Heart right ventricle (tissue), 16 donors: ENCODE measurements at places on chromosomes 12 and 14. TPM values are rescaled to one million over a fixed set of nuclear protein-coding genes. Genes with fewer than 3 reads are reported as not detected.
A peak's percentile ranks its signal among the peaks of the same experiment; 100 is the strongest.

KCNC2 gene
- not detected for total RNA-seq

DNA sequence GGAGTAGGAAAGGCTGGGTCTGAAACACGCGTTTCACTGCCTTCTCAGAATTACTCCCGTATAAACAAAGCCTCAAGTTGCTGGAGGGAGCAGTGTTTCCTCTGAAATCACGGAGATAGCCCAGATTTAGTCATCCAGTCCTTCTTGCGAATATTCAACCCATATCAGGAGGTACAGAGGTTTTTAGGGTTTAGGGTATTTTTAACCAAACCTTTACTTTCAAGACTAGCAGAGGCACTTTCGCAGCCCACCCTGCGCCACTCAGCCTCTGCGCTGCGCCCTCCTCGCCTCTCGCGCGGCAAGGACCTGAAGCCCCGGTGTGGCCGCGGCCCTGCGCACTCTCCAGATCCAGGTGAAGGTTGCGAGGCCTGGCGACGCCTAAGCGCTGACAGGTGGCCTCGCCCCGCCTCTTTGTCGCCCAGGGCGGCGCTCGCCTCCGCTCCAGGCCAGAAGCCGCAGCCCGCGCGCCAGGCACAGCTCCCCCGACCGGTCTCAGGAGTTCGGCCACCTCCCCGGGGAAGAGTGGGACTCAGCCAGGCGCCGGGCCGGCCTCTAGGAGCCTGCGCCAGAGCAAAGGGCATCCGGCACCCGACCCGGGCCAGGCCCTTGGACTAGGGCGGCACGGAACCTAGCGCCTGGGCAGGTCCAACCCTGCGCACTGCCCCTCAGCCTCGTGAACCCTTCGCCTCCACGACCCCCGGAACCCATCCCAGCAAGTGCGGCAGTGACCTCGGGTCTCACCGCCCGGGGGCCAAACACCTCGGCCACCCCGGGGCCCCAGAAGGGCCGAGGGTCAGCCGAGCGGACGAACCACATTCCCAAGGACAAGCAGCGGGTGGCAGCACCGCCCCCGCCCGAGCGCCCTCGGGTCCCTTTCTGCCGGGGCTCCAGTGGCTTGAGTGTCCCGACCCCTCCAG, 1.8 kb upstream of the SAMD4A start:
- H3K4me3 ChIP-seq, result peak overlapping the region; percentile 86
- peak; percentile 80 for DNase-seq
- H3K36me3 ChIP-seq, result no peaks in the 10 kb centered on the region
- peak overlapping the region; percentile 99 for H3K27ac ChIP-seq
- peaks cover 21% of the 10 kb centered on the region for H3K4me1 ChIP-seq

GRCh38 chr14:55545779-55546178, 34.2 kb upstream of the KTN1 start:
- no peaks in the 10 kb centered on the region for H3K27me3 ChIP-seq
- H3K36me3 ChIP-seq, result no peaks in the 10 kb centered on the region
- H3K4me3 ChIP-seq, result no peak overlapping the region
- H3K4me1 ChIP-seq, result no peaks in the 10 kb centered on the region

SRRM4 gene
- total RNA-seq, result 0.28 TPM

GNB3 gene
- 2.9 TPM for total RNA-seq

DNA sequence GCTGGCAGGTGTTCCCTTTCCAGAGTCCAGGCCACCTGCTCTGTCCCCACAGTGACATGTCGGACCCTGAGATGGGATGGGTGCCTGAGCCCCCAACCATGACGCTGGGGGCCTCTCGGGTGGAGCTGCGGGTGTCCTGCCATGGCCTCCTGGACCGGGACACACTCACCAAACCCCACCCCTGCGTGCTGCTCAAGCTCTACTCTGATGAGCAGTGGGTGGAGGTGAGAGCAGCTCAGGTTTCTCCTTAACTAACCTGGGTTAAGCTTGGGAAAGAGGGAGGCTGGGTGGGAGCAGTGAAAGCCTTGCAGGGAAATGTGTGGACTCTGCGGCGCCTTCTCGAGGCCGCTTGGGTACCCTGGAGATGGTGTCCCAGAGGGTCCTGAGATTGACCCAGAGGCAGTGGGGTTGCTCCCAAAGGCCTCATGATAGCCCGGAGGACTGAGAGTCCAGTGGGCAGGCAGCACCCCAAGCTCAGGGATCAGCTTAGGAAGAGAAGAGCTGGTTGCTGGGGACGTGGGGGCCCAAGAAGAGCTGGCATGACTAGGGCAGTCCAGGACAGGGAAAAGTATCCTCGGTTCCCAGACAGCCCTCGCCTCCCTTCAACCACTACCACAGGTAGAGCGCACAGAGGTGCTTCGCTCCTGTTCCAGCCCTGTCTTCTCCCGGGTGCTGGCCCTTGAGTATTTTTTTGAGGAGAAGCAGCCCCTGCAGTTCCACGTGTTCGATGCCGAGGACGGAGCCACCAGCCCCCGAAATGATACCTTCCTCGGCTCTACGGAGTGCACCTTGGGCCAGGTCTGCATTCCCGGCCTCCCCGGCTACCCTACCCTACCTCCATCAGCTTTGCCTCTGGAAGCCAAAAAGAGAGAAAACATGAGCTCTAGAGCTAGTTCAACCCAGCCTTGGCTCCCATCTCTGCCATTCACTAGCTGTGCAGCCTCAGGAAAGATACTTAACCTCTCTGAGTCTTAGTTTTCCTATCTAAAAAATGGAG, 1.8 kb downstream of the CPNE6 start:
- no peak overlapping the region for H3K4me3 ChIP-seq
- no peak for DNase-seq
- no peaks in the 10 kb centered on the region for H3K36me3 ChIP-seq
- H3K27me3 ChIP-seq, result peaks cover 4% of the 10 kb centered on the region

GRCh38 chr14:103443111-103443510, 57.9 kb downstream of the MARK3 start:
- no peaks in the 10 kb centered on the region for H3K27me3 ChIP-seq
- peaks cover 38% of the 10 kb centered on the region for H3K4me1 ChIP-seq
- H3K36me3 ChIP-seq, result no peaks in the 10 kb centered on the region
- no peak overlapping the region for H3K27ac ChIP-seq
- no peak for DNase-seq
- H3K4me3 ChIP-seq, result no peak overlapping the region

- no peak overlapping the region for H3K27ac ChIP-seq
- H3K36me3 ChIP-seq, result no peaks in the 10 kb centered on the region
- H3K4me3 ChIP-seq, result no peak overlapping the region
Measured at GRCh38 chr12:92747151-92747550, 44.4 kb downstream of the PLEKHG7 start.

AMIGO2 gene
- total RNA-seq, result 1.4 TPM

HCAR2 gene
- total RNA-seq, result 0.26 TPM

OTOGL gene
- total RNA-seq, result 0.85 TPM

PAH gene
- total RNA-seq, result not detected

- DNase-seq, result no peak
- no peaks in the 10 kb centered on the region for H3K36me3 ChIP-seq
- H3K27me3 ChIP-seq, result no peaks in the 10 kb centered on the region
- peak overlapping the region; percentile 93 for H3K27ac ChIP-seq
- H3K4me3 ChIP-seq, result peak overlapping the region; percentile 55
- peaks cover 20% of the 10 kb centered on the region for H3K4me1 ChIP-seq
Measured at GRCh38 chr14:100193417-100194357, 34.2 kb upstream of the DEGS2 start.

CFAP54 gene
- 0.35 TPM for total RNA-seq

ADSS1 gene
- total RNA-seq, result 193 TPM

GRCh38 chr12:94553875-94554274, 94.2 kb upstream of the CEP83 start:
- H3K27ac ChIP-seq, result no peak overlapping the region
- no peak overlapping the region for H3K4me3 ChIP-seq
- H3K27me3 ChIP-seq, result no peaks in the 10 kb centered on the region
- H3K36me3 ChIP-seq, result no peaks in the 10 kb centered on the region
- no peaks in the 10 kb centered on the region for H3K4me1 ChIP-seq

SLC24A4 gene
- total RNA-seq, result 0.39 TPM

ARHGDIB gene
- 52.2 TPM for total RNA-seq

GRCh38 chr12:92778525-92778924, 75.7 kb downstream of the PLEKHG7 start:
- H3K4me3 ChIP-seq, result no peak overlapping the region
- peak overlapping the region; percentile 64 for H3K27ac ChIP-seq
- no peak for DNase-seq
- peaks cover 14% of the 10 kb centered on the region for H3K4me1 ChIP-seq
- H3K36me3 ChIP-seq, result peaks cover 12% of the 10 kb centered on the region
- no peaks in the 10 kb centered on the region for H3K27me3 ChIP-seq
